ENCODE measurements at places on chromosomes 4 and X.

DNA sequence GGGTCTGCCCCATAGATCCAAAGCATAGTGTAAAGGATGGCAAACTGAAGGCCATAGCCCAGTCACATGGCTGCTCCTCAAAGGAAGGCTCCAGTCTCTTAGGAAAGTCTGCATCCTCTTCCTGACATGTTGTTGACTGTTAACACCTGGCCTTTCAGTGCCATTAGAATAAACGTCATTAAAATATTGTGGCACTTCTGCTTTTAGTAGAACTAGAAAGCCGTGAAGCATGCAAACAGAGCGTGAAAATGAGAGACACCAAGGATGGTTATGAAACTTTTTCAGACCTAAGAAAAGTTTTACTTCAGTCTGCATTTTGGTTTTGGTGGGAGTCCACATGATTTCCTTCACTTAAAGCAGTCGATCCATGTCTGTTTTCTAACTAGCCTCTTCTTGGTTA lies 41.1 kb upstream of the AFF2 start:
- no peaks in the 10 kb centered on the region for H3K4me1 ChIP-seq
- no peak overlapping the region for H3K4me3 ChIP-seq
- no peaks in the 10 kb centered on the region for H3K27me3 ChIP-seq
- no peak overlapping the region for H3K27ac ChIP-seq

- H3K4me1 ChIP-seq: no peaks in the 10 kb centered on the region
- no peak overlapping the region for H3K27ac ChIP-seq
- no peaks in the 10 kb centered on the region for H3K36me3 ChIP-seq
- DNase-seq: no peak
- no peak overlapping the region for H3K4me3 ChIP-seq
Measured at GRCh38 chrX:82961129-82961528, 547.0 kb upstream of the POU3F4 start.

GRCh38 chr4:48945981-48946380 lies 39.4 kb upstream of the OCIAD2 start:
- H3K27ac ChIP-seq: no peak overlapping the region
- no peaks in the 10 kb centered on the region for H3K36me3 ChIP-seq
- H3K27me3 ChIP-seq: no peaks in the 10 kb centered on the region
- peaks cover 4% of the 10 kb centered on the region for H3K4me1 ChIP-seq
- DNase-seq: no peak

- no peak overlapping the region for H3K4me3 ChIP-seq
- no peaks in the 10 kb centered on the region for H3K36me3 ChIP-seq
- H3K27ac ChIP-seq: no peak overlapping the region
- no peaks in the 10 kb centered on the region for H3K4me1 ChIP-seq
Measured at GRCh38 chrX:139332441-139332840, 198.1 kb upstream of the F9 start.

DNA sequence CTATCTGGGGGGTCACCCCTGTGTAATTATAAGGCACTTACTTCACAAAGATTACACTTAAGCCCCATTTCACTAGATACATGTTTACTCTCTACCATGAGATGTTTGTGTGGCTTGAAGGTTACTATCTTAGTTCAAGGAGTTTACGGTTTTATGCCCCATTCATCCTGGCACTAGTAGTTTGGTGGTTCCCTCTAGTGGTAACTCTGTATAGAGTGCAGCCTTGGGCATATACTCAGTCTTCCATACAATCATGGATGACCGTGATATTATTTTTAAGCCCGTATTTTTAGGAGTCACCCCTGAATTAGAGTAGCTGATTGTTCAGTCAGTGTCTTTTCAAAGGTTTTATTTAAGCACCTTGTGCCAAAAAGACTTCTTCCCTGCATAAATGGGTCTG lies 109.9 kb upstream of the FAM47C start:
- no peak overlapping the region for H3K27ac ChIP-seq
- H3K27me3 ChIP-seq: no peaks in the 10 kb centered on the region
- no peak overlapping the region for H3K4me3 ChIP-seq
- no peak for DNase-seq
- H3K4me1 ChIP-seq: no peaks in the 10 kb centered on the region
- no peaks in the 10 kb centered on the region for H3K36me3 ChIP-seq

- no peak overlapping the region for H3K4me3 ChIP-seq
- H3K4me1 ChIP-seq: no peaks in the 10 kb centered on the region
- no peaks in the 10 kb centered on the region for H3K27me3 ChIP-seq
- DNase-seq: no peak
Measured at GRCh38 chr4:95516528-95517017, 32.2 kb downstream of the UNC5C start.

All from astrocyte (in vitro differentiated cells and primary cell).